ENCODE measurements at places on chromosomes 11 and 22. TPM values are rescaled to one million over a fixed set of nuclear protein-coding genes. Genes with fewer than 3 reads are reported as not detected.
A peak's percentile ranks its signal among the peaks of the same experiment; 100 is the strongest.

GRCh38 chr11:120574876-120575275, 63.3 kb downstream of the GRIK4 start:
- no peak for DNase-seq

Gene NAALAD2
- polyA plus RNA-seq, result 0.09 TPM

GRCh38 chr11:7575841-7576725, 62.3 kb downstream of the PPFIBP2 start:
- no peak for DNase-seq

Gene TRIM34
- polyA plus RNA-seq, result 5.3 TPM

Gene BTG4
- polyA plus RNA-seq, result not detected

DNA sequence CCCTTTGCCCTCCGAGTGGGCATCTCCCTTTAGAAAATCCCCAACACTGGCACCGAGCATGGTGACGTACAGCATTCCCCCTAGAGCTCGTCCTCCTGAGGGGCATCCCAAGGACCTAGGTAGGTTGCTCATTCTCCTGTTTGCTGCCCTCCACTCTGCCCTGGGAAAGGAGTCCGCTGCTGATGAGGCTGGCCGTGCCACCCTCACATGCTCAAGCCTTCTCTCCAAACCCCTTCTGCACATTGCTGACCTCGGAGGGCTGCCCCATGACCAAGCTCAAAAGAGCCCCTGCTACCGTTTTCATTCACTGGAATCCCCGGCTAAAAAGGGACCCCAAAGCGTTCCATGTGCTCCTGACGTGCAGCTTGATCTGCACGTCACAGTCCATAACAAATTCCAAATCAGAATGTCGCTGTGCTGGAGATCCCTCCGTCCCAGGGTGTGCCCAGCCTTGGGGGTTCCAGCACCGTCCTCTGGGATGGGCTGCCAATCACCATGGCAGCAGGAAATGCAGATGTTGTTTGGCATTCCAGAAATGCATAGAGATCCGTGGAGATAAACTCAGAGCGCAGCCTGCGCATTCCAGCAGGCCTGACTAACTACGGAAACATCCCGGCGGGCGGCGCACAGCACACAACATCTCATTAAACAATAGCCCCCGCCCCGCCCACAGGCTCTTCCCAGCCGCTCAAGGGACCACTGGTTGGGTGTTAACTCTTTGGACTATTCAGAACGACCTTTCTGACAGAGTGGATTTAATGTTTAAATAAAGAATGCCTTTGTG, 26.3 kb upstream of the GNB1L start:
- DNase-seq, result peak; percentile 94

GRCh38 chr11:12159351-12160099, 49.1 kb downstream of the MICAL2 start:
- DNase-seq, result peak; percentile 97

GRCh38 chr11:66268952-66269905, 790 bp downstream of the RAB1B start:
- DNase-seq, result peak; percentile 48

Gene WT1
- polyA plus RNA-seq, result not detected

- no peak for DNase-seq
Observed at GRCh38 chr11:1039481-1040427, 3.2 kb upstream of the MUC6 start.

GRCh38 chr11:21630934-21631478, 561.9 kb upstream of the ANO5 start:
- DNase-seq, result no peak

Gene APOL4
- not detected for polyA plus RNA-seq

GRCh38 chr22:49132009-49132408, 695.7 kb downstream of the BRD1 start:
- DNase-seq, result no peak

DNA sequence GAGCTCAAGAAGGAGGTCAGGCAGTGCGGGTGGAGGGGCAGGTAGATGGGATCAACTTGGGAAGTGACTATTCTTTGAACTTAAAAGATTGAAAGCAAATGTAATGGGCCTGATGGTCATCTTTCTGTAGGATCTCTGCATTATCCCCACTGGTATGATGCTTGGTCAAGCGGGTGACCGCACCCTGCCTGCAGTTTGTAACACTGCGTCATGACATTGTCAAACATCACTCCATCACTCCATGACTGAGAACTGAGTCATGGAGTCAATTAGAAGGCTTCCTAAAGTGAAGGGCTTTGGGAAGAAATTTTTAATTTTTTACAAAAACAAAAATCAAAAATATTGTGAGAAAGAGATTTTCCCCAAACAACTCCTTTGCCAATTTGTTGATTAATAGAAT, 62.4 kb upstream of the BMAL1 start:
- DNase-seq, result peak; percentile 95

DNA sequence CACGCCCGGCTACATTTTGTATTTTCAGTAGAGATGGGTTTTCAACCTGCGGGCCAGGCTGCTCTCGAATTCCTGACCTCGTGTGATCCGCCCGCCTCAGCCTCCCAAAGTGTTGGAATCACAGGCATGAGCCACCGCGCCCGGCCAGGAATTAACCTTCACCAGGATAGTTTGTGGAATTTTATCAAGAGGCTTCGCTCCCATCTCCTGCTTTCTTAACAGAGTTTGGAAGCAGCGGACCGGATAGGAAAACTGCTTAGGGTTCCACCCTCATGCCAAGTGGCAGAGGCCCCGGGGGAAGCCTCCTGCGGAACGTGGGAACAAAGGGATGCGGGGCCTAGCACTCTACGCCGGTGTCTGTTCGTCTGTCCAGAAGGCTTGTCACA, 229.9 kb downstream of the ST3GAL4 start:
- no peak for DNase-seq

GRCh38 chr11:66006891-66007176, 4.5 kb downstream of the BANF1 start:
- DNase-seq, result no peak

DNA sequence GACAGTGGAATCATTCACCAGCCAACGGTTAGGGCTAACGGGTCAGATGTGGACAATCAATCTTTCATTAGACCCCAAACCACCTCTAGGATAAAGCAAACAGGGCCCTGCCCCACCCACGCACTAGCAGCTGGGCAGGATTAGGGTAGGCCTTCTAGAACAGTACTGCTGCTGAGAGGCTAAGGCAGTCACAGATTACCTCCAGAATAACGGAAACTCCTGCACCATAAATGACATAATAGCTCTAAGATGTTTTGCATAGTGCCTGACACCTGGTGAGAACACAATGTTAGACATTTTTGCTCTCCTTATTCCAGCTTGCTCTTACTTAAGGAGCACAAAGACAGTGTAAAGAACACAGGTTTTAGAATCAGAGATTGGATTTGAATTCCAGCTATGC, 1.8 kb downstream of the SYTL2 start:
- DNase-seq, result no peak

Gene SIK2
- polyA plus RNA-seq, result 10.4 TPM

DNA sequence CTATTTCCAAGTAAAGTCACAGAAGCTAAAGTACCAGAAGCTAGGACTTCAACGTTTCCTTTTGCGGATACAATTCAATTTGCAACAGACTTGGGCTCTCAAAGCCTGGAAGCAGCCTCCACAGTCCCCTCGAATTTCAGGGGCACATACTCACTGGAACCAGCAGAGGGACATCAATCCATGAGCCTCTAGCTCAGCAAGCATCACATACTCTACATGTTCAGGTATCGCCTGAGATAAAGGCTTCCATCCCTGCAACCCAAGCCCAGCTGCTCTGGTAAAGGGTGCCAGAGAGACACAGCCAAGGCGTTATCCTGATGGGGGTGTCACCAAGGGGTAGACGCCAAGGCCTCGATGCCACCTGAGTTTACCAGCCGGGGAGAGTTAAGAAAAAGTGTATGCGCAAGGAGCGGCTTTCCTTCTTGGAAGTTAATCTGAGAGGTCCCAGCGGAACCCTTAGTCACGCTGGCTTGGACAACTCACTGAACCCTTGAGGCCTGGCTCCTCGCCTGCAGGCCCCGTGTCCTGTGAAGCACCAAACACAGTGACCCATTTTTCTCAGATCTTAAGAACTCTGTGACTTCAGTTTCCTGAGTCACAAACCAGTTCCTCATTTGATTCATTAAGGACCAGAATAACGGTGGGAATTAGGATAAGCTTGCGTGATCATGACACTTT, 13.0 kb downstream of the LTO1 start:
- no peak for DNase-seq

DNA sequence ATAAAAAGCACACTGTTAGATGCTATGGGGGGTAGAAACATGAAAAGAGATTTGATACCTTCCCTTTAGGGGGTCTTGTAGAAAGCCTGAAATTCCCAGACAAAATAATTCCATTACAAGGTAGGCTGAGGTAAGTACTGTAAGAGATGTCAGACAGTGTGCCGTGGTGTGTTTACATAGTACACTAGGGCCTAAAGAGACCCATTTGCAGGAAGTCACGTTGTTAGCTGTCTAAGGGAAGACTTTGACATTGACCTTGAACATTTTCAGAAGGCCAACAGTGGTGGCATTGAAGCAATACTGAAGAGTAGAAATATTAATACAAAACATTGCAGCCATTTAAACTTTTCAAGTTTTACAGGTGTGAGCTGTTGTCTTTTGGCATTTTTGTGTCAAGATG, 30.8 kb downstream of the EXT2 start:
- no peak for DNase-seq

Gene OR2AG2
- 0.22 TPM for polyA plus RNA-seq

Gene ZNF215
- 2.9 TPM for polyA plus RNA-seq

- peak; percentile 25 for DNase-seq
Observed at GRCh38 chr11:91158891-91159537, 936.2 kb upstream of the CHORDC1 start.

DNA sequence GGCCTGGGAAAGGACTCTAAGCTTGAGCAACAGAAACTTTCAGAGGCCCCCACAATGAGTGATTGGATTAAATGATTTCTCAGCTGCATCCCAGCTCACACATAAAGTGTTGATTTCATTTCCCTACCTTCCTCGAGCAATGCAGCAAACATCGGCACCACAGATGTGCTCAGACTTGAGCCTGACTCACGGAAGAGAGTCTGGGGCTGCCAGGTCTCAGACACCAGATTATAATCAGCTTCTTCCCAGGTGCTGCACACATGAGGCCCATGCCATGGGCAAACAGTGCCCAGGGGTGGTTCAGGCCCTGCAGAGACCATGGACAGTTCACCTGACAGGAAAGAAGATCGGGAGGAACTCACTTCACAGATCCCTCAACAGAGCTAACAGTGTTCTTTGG, 226.6 kb upstream of the TENM4 start:
- DNase-seq, result no peak

All from IMR-90 (cell line).